ENCODE measurements at places on chromosomes 2 and 18.

DNA sequence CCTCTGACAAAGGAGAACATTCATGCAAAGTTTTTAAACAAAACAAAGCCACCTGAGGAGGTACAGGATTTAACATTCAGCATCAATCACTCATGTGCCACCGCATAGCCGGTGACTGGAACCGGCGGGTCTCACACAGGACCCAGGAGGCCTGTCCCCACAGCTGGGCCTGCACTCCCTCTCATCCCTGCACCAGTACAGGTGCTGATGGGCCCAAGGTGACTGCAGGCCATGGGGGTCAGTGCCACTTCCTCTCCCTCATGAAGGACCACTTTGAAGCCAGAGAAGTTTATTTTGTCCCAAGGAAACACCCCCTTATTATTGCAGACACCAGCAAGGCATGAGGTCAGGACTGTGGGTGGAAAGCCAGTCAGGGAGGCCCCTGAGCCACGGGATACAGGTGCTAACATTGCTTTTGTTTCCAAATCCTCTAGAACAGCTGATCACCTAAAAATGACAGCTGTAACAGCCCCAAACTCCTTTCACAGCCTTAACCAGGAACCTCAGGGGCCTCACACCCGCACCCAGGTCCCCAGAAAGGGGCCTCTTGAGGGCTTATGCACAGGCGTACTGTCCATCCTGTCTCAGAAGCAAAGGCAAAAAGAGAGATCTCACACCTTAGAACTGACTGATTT, 14.0 kb downstream of the PARD6G start:
- DNase-seq: no peak

DNA sequence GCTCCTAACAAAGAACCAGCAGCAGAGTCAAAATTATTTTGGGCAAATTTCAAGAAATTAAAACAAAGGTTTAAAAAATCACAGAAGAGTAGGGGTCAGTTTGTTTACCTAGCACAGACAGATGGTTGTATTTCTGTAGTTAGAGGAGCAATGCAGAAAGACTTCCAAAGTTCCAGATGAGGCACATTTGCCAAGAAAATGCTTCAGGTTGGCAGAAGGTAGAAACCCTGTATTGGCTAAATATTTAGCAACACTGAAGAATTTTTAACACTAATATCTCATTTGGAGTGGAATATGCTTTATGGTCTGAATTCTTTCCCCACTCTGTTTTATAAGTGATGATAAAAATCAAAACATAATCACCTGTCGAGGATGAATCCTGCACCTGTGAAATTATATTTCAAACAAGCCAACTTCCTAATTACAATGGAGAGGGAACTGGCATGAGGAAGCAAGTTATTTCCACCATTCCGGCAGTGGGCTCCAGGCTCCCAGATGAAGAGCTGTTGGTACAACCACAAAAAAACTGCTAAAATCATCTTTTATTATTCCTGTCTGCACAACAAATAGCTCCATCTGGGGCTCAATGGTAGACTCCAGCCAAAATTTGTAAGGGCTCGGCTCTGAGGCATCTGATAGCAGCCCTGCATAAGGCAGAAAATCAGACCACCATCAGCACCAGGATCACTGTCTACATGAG, 286.5 kb upstream of the REV1 start:
- no peak for DNase-seq

DNA sequence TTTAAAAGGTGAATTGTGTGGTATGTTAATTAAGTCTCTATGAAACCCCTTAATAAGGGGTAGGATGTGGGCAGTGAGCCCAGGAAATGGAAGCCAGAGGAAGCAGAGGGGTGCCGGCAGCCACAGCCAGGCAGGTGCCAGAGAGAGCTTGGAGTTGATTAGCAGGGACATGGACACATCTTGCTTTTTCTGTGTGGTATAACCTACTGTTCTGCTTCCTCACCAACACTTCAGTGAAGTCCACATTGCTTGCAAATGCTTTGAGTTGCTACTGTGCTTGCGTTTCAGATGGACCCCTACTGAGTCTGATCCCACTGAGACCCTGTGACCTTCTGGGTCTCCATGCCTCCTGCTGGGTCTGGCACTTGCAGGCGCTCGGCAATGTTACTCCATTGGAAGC, 30.3 kb upstream of the ARHGEF4 start:
- DNase-seq: no peak

- no peak for DNase-seq
These were observed 362.0 kb downstream of the ZNF521 start for GRCh38 chr18:24989760-24990593.

- no peak for DNase-seq
These were observed 332.4 kb downstream of the IRS1 start for GRCh38 chr2:226467221-226467620.

- DNase-seq: no peak
These were observed 57.2 kb downstream of the NGEF start for GRCh38 chr2:232955856-232956255.

- no peak for DNase-seq
These were observed 394 bp downstream of the SCYGR3 start for GRCh38 chr2:227614246-227614645.

- no peak for DNase-seq
These were observed 391 bp downstream of the ZNF385B start for GRCh38 chr2:179861027-179861415.

DNA sequence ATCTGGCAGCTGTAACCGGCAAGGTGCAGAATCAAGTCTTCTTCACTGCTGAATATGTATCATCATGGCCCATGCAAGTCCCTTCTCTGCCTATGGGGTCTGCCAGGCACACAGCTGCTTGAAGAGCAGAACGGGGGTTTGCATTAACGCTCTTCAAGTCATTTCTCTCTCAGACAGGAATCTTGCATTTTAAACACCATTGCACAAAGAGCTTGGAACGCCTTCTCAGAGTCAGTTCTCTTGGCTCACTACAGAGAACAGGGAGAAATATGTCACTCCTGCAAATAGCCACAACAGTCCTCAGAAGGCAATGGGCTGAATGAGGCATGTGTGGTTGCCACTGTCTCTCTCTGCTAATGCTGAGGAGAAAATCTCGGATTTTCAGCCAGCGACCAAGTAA, 2173.5 kb upstream of the PIK3C3 start:
- DNase-seq: no peak

- DNase-seq: no peak
These were observed 52.8 kb downstream of the FAM178B start for GRCh38 chr2:96933305-96934181.

DNA sequence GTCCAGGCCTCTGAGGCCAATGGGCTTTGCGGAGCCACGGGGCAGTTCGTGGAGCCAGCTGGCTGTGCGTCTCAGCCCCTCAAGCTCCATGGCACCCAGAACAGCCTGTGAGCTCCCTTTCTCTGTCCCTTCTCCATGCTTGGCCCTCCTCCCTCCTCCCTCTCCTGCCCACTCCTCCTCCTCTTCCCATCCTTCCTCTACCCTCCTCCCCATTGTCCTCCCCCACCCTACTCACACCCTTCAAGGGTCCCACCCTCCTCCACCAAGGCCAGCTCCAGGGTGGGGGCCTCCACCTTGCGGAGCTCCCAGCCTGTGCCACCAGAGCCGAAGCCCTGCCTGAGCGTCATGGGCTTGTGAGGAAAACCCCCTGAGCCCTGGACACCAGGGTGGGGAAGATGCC, 269.0 kb downstream of the ATAD2B start:
- no peak for DNase-seq

DNA sequence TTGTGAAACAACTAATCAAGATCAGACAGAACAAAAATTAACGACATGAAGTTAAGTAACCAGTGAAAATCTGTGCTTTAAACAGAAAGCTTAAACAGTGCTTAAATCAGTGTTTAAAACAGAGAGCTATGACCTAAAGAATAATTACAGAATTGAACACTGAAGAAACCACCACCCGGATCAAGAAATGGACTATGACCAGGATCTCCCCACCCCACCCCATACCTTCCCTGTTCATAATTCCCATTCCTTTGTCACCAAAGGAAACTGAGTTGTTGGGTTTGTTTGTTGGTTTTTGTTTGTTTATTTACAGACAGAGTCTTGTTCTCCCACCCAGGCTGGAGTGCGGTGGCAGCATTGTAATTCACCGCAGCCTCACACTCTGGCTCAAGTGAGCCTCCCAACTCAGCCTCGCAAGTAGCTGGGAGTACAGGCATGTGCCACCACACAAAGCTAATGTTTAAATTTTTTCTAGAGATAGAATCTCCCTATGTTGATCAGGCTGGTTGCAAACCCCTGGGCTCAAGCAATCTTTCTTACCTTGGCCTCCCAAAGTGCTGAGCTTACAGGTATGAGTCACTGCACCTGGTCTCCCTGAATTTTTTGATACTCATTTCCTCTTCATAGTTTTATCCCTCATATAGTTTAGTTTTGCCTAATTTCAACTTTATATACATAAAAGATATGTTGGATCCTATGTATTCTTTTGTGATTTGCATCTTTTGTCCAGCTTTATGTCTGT, 8.2 kb upstream of the ALPG start:
- DNase-seq: no peak

GRCh38 chr18:73697353-73697752, 450.3 kb downstream of the FBXO15 start:
- no peak for DNase-seq

DNA sequence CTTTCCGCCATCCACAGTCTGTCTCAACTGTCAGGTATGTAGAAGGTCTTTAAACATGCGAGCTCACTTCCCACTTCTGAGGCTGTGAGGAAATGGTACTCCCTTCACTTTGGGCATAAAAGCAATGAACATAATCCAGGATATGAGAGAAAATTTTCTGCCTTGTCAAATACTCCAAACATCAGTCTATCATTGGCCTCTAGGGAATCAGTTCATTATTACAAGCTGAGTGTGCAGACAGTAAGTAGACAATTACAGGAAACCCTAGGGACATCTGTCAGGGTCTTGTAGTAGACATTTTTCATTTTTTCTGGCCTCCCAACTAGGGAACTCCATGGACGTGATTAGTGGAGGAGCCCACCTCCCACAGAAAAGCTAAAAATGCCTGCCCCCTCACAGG, 13.6 kb upstream of the APCDD1 start:
- DNase-seq: no peak

DNA sequence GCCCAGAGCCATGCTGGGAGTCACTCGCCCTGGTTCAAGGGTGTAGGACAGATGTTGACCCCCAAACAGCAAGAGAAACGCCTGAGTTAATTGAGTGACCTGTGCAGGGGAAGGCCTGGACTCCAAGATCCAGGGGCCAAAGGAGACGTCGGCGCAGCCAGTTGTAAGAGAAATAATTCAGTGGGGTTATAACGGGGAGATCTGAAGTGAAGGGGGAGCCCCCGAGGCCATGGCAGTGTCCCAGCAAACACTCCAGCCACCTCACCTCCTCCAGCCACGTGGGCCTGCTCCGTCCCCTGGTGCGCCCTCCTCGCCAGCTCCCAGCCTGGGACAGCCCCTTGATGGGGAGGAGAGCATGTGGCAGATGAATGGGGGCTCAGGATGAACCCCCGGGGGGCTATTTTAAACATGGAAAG, 130.7 kb upstream of the GPC1 start:
- DNase-seq: no peak

DNA sequence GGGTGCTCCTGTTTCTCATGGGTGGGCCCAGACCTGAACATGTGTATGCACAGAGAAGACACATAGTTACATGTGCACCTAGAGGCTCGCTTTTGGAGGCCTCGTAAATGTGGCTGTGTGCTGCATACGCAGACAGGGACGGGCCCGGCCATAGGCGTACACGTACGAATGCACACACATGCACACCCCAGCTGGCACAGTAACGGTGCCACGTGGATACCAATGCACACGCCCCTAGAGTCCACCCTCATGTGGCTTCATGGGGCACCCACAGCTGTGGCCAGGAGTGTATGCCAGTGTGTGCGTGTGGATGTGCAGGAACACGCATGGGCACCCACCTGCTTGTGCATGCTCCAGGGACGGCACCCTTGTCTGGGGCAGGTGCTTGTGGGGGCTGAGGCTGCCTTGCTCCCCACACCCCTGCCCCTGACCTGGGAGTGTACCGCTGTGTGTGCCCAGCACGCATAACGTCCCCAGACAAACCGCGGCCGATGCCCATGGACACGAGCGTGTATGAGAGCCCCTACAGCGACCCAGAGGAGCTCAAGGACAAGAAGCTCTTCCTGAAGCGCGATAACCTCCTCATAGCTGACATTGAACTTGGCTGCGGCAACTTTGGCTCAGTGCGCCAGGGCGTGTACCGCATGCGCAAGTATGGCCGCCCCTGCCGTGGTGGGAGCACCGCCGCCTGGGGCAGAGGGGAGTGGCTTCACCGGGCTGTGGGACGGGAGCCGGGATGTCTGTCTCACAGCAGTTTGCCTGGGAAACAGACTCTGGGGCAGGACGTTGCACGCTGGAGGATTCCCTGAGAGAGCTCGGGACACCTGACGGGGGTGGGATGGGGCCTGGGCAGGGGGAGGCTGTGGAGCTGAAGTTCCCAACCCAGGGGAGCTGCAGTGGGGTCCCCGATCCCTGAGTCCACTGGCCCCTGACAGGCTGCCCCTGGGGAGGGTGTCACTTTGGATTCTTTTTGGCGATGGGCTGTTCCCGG, 21.0 kb downstream of the ZAP70 start:
- no peak for DNase-seq

DNA sequence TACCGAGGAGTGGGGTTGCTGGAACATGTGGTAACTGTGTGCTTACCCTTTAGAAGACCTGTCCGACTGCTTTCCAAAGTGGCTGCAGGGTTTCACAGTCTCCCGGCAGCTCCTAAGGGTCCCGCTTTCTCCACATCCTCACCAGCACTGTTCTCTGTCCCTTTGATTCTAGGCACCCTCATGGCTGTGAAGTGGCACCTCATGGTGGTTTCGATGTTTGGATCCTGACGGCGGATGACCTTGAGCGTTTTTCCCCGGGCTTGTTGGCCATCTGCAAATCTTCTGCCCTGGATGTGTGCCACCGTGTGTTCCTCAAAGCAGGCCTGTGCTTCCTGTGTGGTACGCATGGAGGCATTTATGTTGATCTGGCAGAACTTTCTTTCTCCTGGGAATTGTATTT, 292.5 kb upstream of the HDAC4 start:
- DNase-seq: no peak

Data from HS-5 (cell line).